Skin of body (tissue), 3 donors: ENCODE measurements at places on chromosomes 13 and 19. TPM values are rescaled to one million over a fixed set of nuclear protein-coding genes. Genes with fewer than 3 reads are reported as not detected.

The CBLC gene
- total RNA-seq: 12.5 TPM

The ZNF835 gene
- total RNA-seq: 1.8 TPM

The MTUS2 gene
- total RNA-seq: 1.2 TPM

- peak; percentile 67 for DNase-seq
Measured at GRCh38 chr19:37655689-37656371, 565 bp upstream of the ZFP30 start.

- DNase-seq: no peak
Measured at GRCh38 chr13:90311929-90312328, 1035.6 kb upstream of the MIR17HG start.

GRCh38 chr19:4911786-4912672 lies 2.7 kb downstream of the UHRF1 start:
- DNase-seq: peak; percentile 61
